ENCODE measurements at places on chromosomes 2 and 18.
A peak's percentile ranks its signal among the peaks of the same experiment; 100 is the strongest.

DNA sequence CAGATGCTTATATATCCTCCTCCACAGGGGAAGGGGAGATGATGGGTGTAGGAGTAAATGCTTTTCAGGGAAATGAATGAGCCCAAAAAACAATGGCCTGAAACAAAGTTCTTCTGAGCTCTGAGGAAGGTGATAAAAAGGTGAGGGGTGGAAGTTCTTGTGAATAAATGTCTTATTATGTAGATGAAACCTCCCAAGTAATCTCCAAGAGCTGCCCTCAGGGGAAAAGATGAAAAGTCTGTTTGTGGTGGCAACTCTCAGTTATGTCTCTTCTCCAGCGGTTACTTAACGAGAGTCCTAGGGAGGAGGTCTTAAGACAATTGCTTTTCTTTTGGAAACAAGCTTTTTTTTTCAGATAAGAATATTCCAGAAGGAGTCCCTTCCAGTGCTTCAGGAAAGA, 115.5 kb upstream of the CHAC2 start:
- DNase-seq: no peak

DNA sequence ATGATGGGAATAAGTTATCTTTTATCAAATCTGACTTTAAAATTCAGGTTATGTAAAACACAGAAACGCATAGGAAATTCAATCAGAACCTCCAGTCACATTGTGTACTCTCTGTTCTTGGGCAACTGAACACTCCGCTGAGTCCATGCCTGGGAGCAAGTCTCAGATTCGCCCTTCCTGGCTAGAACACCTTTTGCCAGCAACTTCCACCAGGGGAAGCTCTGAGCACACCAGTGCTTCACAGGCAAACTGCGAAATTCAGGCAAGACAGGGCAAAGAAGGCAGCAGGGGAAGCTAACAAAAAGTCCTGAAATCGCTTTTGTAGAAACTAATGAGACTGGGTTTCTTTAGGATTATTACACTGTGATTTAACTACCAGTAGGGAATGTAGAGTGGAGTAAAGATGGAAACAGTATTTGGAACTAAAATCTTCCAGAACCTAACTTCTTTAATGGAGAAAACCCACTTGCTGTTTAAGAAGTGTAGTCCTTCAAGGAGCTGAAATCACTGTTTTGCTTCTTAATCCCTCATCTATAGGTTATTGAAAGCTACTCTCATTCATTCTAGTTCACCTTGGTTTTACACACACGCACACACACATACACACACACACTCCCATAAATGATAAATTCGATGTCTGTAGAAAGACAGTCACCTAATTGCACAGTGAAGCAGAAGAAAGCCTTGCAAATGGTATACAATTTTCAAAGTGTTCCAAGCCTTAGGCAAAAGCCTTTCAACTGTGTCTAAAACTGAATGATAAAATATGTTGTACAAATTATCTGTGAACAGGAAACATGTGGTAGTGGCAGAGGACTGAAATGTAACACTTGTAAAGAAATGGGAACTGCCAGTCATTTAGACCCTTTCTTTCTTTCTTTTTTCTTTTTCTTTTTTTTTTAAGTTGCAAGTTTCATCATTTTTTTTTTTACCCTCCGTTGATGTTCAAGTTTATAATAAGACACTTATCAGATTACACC, 214.5 kb downstream of the TMEM182 start:
- peak; percentile 22 for DNase-seq

GRCh38 chr18:45374236-45374635, 241.0 kb upstream of the SLC14A2 start:
- no peak for DNase-seq

DNA sequence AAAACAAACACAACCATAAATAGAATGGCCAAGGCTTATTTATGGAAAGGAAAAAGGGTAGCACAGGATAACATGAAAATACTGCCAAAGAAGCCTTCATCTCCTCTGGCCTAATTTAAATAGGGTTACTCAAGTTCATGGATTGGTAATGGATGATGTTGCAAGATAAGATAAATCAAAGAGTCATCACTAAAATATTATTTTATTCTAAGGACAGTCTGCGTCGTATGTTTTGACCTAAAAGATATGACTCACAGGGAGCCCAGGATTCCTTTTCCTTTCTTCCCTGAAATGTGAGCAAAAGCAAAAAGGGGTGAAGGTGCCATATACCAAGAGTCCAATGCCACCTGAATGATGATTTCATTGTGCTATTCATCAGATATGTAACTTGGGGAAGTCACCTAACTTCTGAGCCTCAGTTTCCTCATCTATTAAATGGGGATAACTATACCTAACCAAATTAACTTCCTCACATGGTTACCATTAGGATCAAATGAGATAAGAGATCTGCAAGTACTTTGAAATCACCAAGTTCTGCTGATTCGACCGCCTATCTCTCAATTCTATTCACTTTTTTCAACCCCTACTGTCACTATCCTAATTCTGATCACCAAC, 137.7 kb downstream of the THADA start:
- DNase-seq: no peak

- DNase-seq: no peak
These were observed 70.3 kb upstream of the CCDC85A start for GRCh38 chr2:56113382-56113975.

- no peak for DNase-seq
These were observed 69.0 kb downstream of the CTAGE1 start for GRCh38 chr18:22348521-22349316.

DNA sequence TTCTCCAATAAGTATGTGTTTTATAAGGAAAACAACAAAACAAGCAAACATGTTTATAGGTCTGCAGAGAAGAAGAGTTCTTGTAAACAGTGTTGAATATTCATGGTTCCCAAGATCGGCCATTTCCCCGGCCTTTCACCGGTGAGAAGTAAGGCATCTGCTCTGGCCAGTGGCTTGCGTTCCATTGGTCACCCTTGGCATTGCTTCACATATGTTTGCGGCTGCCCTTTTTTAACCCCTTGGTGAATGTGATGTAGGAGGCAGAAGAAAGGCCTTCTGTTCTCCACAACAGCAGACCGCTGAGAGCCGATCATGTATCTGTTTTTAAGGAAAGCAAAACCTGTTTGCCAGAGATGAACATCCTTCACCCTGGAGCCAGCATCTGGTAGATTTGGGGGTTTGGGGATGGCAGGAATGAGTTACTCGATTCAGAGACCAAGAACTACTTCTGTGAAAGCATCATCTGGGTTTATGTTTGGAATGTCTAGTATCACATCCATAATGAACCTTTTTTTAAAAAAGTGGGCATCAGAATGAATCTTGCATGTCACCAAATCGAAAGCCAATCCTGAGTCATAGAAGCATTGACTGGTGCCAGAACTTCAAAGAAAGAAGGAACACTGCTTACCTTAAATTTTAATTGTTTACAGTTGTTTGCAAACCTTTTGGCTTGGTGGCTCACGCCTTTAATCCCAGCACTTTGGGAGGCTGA, 112.3 kb downstream of the AGAP1 start:
- DNase-seq: no peak

- DNase-seq: no peak
These were observed 17.5 kb downstream of the YPEL5 start for GRCh38 chr2:30164131-30164925.

DNA sequence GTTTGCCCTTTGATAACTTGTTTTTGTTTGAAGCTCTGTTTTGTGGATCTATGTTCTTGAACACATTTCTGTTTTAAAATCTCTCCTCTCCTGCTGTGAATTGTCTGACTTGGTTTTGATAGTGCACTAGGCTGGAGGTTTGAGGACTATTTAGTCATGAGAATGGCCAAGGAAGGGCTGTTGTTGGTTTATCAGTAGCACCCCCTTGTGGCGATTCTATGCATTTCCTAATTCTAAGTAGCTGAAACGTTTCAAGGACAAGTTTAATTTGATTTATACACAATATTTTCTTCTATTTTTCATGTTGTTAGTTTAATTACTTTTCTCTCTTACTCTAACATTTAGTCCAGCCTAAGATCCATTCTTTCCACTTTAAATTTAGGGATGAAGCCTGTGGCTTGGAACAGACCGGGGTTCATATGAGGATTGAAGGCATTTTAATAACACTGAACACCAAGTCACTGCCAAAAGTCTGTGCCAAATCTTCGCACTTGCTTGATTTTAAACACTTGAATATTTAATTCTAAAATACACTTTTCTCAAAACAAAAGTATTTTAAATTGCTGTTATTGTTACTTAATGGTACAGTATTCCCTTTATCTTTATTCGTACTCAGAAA, 166.0 kb downstream of the SOCS6 start:
- DNase-seq: peak; percentile 75

DNA sequence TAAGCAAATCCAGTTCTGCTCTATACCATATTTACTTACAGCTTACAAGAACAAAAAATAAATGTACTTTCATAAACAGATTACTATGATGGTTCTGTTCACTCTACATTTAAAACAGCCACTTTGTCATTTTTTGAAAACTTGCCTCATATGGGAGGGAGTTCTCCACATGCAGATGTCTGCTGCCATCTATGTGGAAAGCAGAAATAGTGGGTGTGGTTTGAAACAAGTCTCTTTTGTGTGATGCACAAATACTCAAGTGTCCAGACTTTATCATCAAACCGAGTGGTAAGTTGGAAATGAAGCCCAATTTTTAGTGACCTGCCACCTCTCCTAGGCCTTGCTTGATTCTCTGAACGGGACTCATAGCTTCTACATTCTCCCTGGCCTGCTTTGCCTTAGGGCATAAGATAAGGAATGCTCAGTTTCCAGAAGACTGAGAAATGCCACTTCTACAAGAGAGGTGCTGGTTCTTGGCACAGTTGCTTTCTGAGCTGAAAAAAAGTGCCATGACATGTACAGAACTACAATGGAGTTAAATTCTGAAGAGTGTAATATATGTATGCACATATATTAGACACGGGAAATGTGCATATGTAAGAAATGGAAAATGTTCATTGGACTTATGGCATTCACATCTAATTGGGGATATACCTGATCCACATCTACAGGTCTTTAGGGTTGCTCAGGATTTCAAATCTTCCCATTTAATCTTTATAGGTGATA, 221.0 kb downstream of the SLC8A1 start:
- no peak for DNase-seq

DNA sequence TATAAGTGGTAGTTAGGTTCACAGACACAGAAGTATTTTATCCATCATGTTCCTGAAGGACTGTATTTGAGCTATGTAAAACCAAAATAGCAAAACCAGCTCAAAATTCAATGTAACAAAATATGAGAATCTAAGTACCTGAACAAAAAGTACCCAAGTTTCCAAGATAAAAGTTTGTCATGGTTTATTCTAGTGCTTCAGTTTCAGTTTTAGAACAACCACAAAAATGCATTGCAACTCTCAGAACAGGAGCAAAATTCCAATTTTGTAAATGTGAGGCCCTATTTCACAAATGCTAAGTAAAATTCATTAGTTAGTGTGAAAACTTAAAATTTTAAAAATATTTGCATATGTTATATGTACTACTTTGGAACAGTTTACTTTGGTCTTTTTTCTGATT, 5.0 kb upstream of the ALPK2 start:
- DNase-seq: no peak

DNA sequence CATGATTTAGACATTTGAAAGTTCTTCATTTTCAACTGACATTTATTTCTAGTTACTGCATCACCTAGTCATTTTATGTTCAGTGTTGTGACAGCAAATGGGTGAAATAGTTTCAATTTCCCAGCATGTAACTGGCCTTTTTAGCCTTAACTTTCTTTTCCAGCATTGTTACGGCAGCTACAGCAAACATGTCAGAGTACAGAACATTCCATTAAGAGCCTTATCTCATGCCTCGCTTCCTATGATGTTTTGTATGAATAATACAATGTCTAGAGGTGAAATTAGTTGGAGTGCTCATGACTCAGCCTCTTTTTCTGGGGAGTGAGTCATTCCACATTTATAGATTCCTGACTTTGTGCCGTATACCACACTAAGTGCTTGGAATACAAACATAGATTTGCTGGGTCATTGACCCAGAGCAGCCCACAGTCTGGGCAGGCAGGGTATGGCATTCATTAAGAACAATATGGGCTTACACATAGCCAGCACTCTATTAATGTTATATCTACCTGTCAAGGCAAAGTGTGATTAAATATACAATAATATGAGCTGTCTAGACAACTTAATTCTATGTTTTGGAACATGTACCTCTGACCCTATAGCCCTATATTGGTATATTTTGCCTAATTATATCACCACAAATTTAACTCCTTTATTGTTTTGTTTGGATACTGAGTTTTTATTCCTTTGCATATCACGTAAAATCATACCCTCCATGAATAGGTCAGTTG, 72.2 kb downstream of the MAP2 start:
- DNase-seq: peak; percentile 54

DNA sequence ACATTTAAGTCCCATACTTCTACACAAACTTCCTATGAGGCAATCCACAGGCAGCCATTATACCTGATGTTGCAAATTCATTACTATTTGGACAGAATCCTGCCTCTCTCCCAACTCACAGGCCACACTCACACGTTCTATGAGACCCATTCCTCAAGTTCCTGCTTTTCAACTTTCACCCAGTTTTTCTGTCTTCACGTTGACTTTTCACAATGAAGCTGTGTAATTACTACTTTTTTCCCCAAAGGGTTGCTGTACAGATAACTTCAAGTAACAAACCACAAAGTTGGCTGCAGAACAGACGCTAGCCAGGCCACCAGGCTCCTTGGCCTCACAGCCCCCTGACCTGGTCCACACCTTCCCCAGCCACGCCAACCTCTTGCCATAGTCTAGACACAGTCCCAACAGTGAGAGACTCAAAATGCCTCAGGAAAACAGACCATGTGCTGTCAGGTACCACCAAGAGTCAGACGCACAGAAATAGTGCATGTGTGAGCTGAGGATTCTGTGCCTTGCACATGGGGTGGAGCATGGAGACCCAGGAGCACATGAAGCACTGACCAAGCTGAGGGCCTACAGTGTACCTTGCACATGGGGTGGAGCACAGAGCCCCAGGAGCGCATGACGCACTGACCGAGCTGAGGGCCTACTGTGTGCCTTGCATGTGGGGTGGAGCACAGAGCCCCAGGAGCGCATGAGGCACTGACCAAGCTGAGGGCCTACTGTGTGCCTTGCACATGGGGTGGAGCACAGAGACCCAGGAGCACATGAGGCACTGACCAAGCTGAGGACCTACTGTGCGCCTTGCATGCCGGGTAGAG, 61.0 kb downstream of the EIPR1 start:
- DNase-seq: no peak

DNA sequence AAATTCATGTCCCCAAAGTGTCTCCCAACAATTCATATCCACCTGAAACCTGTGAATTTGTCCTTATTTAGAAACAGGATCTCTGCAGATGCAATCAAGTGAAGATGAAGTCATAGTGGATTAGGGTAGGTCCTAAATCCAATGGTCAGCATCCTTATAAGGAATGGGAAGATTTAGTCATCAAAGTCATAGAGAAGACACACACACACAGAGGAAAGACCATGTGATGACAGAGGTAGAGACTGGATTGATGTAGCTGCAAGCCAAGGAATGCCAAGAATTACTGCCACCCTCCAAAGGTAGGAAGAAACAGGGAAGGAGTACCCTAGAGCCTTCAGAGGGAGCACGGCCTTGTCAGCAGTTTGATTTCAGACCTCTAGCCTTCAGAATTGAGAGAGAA, 17.7 kb downstream of the ADD2 start:
- no peak for DNase-seq

DNA sequence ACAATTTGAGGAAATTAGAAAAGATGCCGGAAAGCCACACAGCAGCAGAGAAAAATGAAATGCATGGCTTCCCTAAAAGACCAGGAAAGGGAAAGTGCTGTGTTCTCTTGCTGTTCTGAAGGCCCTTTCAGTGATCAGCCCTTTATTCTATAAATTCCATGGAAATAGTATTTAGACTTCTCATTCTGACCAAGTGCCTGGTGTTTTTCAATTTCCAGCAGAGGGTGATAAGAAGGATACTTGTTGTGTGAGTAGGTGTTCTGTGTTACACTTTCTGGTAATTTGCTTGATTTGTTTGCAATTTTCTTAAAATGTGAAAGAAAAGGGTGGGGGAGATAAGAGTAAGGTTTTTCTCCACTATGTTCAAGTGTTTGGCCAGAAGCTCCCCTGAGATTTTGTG, 504.5 kb downstream of the IRS1 start:
- peak; percentile 12 for DNase-seq

Data from suppressor macrophage (primary cell).